ENCODE measurements at places on chromosomes 7 and 10.

GRCh38 chr10:113094114-113094486 is 144.1 kb downstream of the TCF7L2 start:
- no peak for DNase-seq

GRCh38 chr7:94054130-94054529 is 50.0 kb upstream of the BET1 start:
- DNase-seq = no peak

DNA sequence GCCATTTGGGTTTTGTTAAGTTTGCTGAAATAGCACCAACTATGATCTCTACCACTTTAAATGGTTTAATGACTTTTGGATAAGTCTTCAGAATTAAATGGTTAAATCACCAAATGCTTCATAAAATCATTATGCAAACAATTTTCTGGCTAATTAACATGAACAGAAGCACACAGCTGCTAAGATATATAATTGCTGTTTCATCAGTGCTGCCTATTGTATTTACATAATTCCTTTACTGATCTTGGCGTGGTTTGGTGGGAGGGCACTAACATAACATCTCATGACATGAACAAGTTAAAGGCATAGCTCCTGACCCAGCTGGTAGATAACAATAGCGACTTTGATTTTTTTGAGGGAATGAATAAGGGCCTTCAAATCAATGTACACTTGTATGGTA is 94.1 kb downstream of the FZD1 start:
- no peak for DNase-seq

DNA sequence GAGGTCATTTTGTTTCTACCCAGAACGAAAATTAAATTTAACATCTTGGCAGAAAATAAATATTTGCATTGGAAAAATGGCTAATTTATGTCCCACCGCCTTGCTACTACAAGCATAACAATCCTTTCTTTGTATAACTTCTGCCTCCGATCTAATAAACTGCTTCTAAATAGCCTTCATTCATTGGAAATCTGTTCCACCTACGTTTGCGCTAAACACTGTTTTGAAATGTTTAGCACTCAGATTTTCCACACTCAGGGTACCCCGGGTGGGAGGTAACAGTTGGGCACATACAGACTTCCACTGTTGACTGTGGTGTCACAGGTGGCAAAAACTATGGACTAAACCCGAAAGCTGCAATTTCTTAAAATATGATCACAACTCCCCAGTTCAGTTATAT is 96.4 kb downstream of the FGFR2 start:
- DNase-seq = no peak

GRCh38 chr7:54550471-54550870 is 8.3 kb downstream of the VSTM2A start:
- DNase-seq = no peak

DNA sequence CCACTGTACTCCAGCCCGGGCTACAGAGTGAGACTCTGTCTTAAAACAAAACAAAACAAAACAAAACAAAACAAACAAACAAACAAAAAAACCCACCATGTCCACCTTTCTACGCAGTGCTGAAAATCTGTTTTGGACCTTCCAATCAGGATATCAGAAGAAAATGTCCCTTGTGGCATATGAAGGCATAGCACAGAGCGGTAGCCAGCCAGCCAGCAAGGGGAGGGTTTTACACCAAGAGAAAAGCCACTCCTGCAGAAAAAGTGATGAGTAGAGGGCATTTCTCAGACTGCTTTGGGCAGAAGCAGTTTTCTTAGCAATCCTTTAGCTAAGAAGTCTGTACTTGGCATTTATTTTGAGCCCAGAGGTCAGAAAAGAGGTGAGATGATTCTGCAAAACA is 612.2 kb downstream of the TYW1 start:
- DNase-seq = no peak

GRCh38 chr7:27277628-27278027 is 35.0 kb downstream of the EVX1 start:
- no peak for DNase-seq

- no peak for DNase-seq
Measured at GRCh38 chr7:122067077-122067476, 77.0 kb downstream of the AASS start.

GRCh38 chr7:151017953-151018420 is 6.3 kb downstream of the ATG9B start:
- peak; percentile 78 for DNase-seq

- no peak for DNase-seq
Measured at GRCh38 chr7:68694656-68695055, 903.6 kb upstream of the AUTS2 start.

DNA sequence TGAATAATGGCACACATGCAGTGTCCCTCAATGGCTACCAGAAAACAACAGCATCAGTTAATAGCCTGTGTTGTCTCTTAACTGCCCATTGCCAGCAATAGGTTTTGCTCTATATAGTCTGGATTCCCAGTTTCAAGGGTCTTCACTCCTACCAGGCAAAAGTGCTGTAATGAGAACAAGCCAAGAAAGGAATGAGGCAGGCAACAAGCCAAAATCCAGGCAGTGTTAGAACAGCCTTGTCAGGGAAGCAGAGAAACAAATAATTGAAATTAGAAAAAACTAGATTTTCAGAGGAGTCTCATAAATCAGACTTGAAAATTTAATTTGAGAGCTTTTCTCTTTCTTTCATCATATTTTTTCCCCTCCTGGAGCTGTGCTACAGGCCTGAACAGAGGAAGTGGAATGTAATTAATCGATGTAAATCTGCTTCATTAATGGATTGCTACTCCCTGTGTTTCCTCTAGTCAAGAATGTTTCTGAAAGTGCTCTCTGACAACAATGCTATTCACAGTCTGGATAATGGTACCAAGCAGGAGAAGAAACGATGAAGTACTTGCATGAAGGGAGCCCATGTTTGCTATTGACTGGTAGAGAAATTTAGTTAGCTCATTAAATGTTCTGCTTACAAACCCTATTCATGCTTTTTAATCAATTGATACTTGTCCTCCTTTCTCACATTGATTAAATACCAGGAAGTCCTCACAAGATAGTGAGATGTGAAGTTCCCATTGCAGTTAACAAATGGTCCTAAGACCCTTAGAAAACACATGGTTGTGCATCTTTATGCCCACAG is 202.0 kb upstream of the LRRTM3 start:
- DNase-seq = no peak

DNA sequence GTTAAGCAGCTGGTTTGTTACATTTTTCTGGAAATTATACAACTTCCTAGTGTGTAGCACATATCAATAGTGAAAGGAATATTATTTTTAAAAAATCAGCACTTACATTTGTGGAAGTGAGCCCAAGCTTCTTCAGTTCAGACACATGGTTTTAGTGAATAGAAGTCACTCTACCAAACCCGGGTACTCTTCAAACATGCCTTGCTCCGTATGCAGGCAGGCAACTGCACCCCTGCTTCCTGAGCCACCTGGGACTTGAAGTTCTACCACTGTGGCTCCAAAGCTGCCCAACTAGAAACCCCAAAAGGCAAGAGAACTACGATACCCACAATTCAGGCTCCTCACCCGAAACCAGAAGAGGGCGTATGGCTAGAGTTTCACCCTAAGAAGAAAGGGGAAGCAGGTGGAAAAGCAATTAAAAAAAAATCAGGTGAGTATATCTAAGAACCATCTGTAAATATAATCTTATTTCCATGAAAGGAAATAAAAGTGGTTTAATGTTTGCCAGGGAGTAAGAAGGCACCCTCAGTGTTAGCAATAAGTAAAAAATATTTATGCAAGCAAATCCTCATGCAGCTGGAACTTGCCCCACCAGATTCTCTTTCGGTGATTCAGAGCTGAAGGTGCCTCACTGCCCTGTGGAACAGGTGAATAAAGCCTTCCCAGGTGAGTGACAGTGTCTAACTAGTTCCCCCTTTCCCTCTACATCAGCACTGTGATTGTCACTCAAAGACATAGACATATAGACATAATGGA is at the start of gene MACC1:
Gene MACC1 (minus strand): TSS at position 192 of the 756 bp plus-strand sequence. CDS start 55,522 bp downstream, outside the sequence.
- DNase-seq = no peak

DNA sequence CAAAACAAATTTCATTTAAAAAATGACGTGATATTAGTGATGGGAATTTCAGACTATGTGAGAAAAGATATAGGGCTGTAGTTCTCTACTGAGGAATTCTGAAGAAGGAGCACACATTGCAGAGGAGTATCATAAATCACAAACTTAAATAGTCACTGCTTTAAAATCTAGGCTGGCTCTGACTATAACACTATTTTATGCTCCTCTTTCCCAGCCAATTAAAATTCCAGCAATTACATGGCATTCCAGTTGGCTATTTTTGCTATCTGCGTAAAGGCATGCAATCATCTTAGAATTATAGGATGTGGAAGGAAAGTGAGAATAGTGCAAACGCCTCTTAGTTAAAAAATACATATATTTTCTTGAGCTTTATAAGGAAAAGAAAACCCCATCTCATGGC is 123.1 kb downstream of the GNAI1 start:
- no peak for DNase-seq
